ENCODE measurements at places on chromosomes 2 and 18.

- no peak for DNase-seq
Observed at GRCh38 chr2:214753455-214753854, 56.0 kb downstream of the BARD1 start.

DNA sequence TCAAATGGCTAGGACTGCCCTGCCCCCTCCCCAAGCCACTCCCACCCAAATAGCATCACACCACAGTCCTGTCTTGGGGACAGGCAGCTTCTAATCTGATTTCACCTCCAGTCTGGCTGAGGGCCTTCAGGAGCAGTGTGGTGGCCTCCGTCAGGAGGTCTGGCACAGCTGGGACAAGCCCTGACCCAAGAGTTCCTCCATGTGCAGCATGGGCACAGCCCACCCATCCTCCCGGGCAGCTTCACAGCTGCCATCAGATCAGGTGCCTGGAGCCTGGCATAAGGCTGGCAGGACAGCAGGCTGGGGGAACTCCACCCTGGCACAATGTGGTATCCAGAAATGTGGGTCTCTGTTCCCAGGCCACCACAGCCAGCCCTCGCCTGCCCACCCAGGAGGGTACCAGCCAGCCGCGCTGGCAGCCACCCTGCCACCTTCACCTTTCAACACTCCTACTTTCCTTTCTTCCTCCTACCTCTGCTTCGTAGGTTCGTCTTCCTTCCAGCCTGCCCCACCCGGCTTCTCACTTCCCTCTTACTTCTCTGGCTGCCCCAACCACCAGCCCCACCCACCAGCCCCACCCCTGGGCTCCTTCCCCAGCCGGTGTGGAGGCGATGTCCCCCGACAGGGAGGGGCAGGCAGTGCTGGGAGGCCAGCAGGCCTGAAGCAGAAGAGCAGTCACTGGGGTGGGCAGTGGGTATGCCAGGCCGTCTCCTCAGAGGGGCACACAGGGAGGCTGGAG is at the start of gene CAPG:
TSS of gene CAPG (minus strand) at position 522 of the 739 bp plus-strand sequence. CDS start 8,221 bp downstream, outside the sequence.
- DNase-seq = peak; percentile 45

GRCh38 chr2:120764991-120765677 is 29.5 kb downstream of the GLI2 start:
- DNase-seq = no peak

DNA sequence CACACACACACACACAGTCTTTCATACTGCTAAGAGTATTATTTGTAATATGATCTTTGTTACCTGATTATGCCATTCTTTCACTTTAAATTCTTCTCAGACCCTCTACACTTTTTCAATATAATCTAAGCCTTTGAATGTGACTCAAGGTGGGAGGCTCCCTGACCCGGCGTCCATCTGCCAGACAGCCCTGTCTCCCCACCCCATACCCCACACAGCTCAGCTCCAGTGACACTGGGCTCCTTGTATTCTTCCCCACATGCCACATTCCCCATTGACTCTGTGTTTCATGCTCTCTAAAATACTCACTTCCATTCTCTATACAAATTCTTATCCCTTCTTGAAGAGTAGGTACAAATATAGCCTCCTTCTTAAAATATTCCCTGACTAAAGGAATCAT is 442.2 kb downstream of the TGIF1 start:
- no peak for DNase-seq

- no peak for DNase-seq
Observed at GRCh38 chr2:38960609-38961320, 71.1 kb downstream of the ARHGEF33 start.

DNA sequence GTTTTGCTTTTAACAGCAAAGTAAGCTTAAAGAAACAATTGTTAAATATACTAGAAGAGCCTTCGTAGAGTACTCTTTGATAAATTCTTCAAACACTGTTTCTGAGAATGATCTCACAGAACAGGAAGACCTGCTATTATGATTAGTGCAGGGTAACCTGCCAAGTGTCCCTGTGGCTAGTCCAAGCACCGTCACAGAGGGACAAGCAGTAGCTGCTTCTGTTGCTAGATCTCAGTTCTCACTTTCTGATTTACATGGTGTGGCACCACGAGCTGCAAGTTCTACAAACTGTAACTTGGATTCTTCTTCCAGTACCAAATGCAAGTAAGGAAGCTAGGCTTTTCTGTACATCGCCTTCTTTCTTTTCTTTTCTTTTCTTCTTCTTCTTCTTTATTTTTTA is 121.5 kb downstream of the PIEZO2 start:
- DNase-seq = no peak

GRCh38 chr2:124187948-124188347 is 162.9 kb downstream of the CNTNAP5 start:
- DNase-seq = no peak

GRCh38 chr18:38297910-38298309 is 732.3 kb upstream of the CELF4 start:
- no peak for DNase-seq

GRCh38 chr18:14179306-14179705 is 47.1 kb upstream of the ZNF519 start:
- no peak for DNase-seq

DNA sequence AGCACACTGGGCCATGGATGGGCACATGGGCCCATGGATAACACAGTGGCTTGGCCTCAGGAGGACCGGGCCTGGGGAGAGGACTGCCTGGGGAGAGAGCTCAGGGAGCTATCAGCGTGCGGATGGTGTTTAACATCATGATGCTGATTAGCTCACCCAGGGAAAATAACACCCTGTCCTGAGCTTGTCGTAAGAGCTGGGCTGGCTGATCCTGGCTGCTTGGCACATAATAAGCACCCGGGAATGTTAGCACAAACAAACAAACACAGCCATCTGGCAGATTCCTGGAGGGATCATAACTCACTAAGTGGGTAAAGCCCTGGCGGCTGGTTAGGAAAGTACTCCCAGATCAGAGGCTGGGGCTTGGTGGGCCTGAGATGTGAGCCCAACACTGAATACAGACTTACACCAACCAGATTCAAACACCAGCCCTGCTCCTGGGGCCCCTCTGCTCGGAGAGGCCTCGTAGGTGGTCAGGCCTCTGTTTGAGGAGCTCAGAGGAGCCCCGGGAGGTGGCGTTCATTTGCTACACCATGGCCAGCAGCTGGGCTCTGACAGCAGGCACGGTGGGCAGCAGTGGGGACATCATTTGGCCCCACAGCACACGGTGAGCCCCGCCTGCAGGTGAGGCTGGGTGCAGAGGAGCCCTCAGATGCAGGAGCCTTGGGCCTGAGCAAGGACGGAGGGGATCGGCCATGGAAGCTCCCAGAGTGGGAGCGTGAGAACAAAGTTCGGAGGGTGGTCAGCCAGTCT is 193.4 kb upstream of the HDAC4 start:
- no peak for DNase-seq

DNA sequence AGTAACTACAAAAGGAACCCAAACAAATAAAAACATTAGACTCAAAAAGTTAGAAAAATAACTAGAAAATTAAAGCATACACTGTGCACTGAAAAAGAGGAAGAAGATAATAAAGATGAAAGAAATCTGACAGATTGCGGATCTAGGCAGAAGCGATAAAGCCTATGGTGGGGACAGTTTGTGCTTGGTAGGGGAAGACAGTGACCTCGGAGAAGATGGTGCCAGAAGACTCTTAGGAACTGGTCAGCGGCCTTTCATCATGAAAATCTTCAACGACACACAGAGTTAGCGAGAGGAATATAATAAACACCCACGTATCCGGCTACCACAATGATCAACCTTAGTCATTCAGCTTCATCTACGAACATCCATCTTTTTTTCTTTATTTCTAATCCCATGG is 180.5 kb downstream of the HDAC4 start:
- no peak for DNase-seq

GRCh38 chr2:60745330-60745729 is 10.7 kb upstream of the PAPOLG start:
- DNase-seq = no peak

- no peak for DNase-seq
Observed at GRCh38 chr2:28325173-28325566, 67.5 kb upstream of the FOSL2 start.

GRCh38 chr2:241741016-241741415 is 6.6 kb downstream of the D2HGDH start:
- no peak for DNase-seq

GRCh38 chr2:168312036-168312822 is 64.8 kb upstream of the STK39 start:
- DNase-seq = no peak

DNA sequence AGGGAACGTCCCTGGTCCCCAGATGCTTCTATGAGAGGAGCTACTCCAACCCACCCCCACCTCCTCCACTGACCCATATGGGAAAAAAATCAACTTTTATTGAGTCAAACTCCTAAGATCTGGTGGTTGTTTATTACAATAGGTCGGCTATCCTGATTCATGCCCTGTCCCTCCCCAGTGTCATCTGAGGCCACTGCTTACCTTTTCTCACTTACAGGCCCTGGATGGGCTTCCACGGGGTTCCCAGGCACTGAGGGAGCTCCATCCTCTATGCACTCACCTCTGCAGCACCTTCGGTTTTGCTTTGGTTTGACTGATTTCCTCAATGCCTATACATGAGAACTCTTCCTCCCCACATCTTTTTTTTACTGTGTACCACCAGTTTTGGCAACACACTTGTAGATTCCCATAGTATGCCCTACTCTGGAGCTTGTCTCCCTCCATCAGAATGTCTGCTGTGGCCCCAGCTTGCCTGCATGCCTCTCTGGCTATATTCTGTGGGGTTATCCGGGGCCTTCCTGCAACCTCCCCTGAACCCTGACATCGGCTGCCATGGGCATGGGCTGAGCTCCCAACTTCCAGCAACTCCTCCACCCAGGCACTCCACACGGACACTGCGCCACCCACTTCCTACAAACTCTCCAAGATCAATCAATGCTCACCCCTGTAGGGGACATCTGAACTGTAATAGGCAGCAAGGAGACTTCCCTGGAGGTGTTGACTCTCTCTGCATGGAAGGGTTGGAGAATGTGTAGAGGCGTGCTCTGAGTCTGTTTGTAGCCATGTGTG is 236.1 kb downstream of the VAPA start:
- DNase-seq = no peak

- DNase-seq = no peak
Observed at GRCh38 chr2:43480874-43481273, 115.0 kb downstream of the THADA start.

DNA sequence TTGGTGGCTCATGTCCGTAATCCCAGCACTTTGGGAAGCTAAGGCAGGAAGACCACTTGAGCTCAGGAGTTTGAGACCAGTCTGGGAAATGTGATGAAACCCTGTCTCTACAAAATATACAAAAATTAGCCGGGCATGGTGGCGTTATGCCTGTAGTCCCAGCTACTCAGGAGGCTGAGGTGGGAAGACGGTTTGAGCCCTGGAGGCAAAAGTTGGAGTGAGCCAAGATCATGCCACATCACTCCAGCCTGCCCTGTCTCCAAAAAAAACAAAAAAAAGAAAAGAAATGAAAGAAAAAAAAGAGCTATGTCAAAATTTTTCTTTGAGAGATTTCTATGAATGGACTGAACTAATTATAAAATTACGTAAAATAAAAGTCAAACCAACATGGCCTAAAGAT is 34.7 kb downstream of the ROCK2 start:
- no peak for DNase-seq

- no peak for DNase-seq
Observed at GRCh38 chr18:46630160-46630559, 26.9 kb downstream of the LOXHD1 start.

- DNase-seq = no peak
Observed at GRCh38 chr2:149146876-149147275, 108.4 kb downstream of the LYPD6B start.

GRCh38 chr2:236673126-236673822 is 103.6 kb downstream of the ACKR3 start:
- DNase-seq = no peak

DNA sequence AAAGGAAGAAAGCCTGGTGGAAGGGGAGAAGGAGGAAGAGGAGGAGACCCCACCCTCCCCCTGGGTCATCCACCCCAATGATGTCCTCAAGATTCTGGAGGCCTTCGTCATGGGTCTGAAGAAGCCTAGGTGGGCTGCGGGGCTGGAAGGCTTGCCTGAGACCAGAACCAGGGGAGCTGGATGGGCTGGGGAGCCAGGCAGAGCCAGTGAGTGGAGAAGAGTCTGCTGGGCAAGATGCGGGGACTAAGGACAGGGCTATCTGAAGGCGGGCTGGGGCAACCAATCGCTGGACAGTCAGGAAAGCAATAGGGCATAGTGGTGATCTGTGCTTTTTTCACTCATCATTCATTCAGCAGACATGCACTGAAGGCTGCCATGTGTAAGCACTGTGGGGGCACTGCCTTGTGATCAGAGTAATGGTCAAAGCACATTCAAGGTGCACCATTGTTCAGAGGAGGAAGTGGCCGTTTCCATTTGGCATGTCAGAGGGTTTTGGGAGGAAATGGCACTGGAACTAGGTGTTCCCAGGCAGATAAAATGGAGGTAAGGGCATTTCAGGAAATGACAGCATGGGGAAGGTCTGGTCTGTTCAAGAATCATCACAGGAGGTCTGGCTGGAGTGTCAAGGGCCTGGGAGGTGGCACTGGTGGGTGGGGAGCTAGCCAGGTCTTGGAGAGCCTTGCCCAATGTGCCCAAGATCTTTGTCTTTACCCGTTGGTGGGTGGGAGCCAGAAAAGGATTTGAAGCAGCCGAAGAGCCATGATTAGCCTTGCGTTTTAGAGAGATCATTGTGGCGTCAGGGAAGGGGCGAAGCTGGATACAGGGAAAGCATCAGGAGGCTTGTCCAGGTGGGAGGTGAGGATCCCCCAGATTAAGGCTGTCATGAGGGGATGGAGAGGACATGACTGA is 24.2 kb downstream of the OTOF start:
- DNase-seq = no peak

DNA sequence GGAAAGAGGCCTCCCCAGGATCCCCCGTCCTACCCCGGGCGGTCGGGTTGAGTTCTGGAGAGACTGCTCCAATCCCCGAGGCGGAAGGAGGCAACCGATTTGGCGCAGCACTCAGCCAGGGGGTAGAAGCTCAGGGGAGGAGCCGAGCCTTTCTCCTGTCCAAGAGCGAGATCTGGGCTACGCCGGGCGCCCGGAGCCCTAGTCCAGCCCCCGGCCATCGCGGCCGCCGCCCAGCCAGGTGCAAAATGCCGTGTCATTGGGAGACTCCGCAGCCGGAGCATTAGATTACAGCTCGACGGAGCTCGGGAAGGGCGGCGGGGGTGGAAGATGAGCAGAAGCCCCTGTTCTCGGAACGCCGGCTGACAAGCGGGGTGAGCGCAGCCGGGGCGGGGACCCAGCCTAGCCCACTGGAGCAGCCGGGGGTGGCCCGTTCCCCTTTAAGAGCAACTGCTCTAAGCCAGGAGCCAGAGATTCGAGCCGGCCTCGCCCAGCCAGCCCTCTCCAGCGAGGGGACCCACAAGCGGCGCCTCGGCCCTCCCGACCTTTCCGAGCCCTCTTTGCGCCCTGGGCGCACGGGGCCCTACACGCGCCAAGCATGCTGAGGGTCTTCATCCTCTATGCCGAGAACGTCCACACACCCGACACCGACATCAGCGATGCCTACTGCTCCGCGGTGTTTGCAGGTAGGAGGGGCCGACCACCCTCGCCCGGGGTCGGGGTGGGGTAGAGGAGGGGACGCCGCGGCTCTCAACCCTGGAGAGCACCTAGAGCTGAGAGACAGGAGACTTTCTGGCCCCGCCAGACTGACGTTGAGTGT is at the start of gene DYSF:
TSS of gene DYSF (plus strand) at position 158 of the 817 bp plus-strand sequence.
- no peak for DNase-seq

- no peak for DNase-seq
Observed at GRCh38 chr18:36811430-36811829, 17.4 kb downstream of the TPGS2 start.

All from SIG-M5 (cell line).